Activated gamma-delta T cell (primary cell): ENCODE measurements at places on chromosomes 4 and X.

DNA sequence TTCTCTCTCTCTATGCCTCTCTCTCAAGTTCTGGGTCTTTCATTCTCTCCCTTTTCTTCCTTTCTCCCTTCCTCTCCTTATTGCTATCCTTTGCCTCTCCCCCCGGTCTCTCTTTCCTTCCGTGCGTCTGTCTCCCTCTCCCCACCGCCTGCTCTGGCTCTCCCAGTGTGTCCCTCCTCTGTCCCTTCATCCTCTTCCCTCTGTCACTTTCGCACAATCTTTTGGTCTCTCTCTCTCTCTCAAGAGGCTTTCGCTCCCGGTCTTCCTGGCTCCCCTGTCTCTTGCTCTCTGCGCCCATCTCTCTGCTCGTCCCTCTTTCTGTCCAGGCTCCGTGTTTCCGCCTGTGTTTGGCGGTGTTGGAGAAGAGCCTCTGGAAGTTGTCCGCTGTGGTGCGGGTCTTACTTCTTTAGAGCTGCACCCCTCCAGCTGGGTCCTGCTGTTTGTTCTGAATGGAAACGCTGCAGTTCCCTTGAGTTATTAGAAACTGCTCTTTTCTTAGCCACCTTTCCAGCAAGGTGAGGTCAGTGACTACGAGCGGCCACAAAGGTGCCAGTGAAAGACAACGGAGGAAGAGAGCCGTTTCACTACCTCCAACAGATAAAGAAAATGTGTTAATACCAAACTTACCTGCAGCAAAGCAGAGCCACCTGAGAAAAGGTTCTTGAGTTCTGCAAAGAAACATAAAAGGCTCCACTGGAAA, 1.1 kb downstream of the BMPR1B start:
- no peak for DNase-seq

DNA sequence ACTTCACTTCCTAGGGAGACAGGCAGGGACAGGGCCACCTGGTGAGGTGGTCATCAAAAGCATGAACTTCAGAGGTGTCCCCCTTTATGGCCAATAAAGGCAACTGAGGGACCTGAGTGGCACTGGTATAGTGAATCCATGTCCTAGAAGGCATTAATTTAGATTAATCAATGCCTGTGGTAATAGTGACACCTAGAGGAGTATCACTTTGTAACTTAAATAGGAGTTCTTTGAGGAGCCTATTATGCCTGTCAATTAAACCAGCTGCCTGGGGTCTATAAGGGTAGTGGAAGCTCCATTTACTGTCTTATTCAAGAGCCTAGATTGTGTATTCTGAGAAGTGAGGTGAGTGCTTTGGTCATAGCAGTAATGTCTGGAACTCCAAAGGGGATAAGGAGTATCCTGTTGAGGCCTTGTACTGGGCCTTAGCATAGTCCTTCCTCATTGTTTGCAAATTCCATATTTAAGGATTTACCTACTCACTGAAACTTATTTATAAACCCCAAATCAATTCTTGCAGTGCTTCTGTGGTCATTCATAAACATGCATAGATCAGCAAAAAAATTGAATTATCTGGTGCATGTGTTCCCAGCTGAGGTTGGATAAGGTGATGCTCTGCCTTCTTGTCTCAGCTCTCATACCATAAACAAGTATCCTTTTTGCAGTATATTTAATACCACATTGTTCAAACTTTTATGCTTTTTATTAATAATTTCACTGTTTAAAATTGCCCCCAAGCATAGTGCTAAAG, 213.8 kb upstream of the RADX start:
- no peak for DNase-seq

DNA sequence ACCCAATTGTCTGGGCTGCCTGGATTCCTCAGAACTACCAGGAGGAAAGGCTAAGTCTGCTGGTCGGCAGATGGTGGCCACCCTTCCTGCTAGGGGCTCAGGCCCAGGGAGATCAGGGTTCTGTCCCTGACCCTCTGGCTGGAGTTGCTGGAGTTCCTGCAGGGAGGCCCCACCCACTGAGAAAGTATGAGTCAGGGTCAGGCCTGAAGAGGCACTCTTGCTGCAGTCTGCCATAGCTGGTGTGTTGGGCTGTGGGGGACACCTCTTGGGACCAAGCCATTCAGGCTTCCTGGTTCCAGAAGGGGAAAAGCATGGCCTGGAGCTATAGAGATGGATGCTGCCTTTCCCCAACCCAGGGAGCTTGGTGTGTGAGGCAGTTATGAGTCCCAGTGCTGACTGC, 40.4 kb upstream of the PCDH18 start:
- no peak for DNase-seq

GRCh38 chr4:67083496-67083895, 461.8 kb downstream of the CENPC start:
- DNase-seq: no peak

- DNase-seq: no peak
Observed at GRCh38 chr4:113385281-113385899, 335.9 kb downstream of the ANK2 start.
